ENCODE measurements at places on chromosomes 12 and 14.

DNA sequence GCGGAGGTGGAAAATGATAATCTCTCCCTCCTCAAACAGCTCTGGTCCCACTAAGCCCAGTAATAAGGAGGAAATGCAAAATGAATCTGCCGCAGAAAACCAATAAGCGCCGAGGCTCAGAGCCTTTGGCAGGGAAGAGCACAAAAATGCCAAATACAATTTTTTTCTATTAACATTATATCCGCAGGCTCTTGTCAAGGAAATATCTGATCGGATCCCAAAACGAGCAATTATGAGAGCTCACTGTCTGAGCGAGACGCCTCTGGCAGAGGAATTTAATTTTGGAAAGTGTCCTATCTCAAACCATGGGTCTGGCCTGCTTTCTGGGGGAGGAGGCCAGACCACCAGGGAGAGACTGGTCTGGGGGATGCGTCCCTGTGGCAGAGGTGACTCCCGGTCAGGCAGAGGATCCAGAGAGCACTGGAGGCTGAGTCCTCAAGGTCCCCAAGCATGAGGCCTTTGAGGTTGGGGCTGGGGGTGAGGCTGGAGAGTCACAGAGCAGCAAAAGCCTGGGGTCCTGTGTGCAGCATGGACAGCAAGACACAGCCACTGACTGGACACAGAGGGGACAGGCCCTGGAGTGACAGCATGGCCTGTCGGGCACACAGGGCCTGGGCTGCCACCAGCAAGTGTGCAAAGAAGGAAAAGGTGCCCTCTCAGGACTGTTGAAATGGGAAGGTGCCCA is 342.8 kb upstream of the SFSWAP start:
- no peak for DNase-seq

GRCh38 chr14:105617201-105617777 is 90.9 kb downstream of the TMEM121 start:
- no peak for DNase-seq

- DNase-seq: no peak
Observed at GRCh38 chr14:91464615-91465205, 45.4 kb downstream of the PPP4R3A start.

- no peak for DNase-seq
Observed at GRCh38 chr14:102738373-102739189, 38.7 kb upstream of the TRAF3 start.

- no peak for DNase-seq
Observed at GRCh38 chr12:16607906-16608775, 2.2 kb upstream of the LMO3 start.

DNA sequence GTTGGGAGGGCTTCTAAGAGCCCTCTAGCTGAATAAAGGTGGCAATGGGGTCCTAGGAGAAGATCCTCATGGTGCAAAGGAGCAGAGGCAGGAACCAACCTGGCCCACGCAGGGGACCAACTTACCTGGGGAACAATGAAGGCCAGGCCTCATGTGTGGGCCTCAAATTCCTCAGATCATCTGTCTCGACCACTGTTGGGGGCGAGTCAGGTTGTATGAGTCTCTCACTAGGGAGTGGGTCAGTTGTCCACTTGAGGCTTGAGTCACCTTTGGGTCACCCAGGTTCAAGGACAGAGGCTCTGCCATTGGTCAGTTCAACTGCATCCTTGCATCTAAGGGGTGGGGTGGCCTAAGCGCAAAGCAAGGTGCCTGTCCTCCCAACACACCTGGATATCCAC is 43.7 kb upstream of the BDKRB2 start:
- no peak for DNase-seq

DNA sequence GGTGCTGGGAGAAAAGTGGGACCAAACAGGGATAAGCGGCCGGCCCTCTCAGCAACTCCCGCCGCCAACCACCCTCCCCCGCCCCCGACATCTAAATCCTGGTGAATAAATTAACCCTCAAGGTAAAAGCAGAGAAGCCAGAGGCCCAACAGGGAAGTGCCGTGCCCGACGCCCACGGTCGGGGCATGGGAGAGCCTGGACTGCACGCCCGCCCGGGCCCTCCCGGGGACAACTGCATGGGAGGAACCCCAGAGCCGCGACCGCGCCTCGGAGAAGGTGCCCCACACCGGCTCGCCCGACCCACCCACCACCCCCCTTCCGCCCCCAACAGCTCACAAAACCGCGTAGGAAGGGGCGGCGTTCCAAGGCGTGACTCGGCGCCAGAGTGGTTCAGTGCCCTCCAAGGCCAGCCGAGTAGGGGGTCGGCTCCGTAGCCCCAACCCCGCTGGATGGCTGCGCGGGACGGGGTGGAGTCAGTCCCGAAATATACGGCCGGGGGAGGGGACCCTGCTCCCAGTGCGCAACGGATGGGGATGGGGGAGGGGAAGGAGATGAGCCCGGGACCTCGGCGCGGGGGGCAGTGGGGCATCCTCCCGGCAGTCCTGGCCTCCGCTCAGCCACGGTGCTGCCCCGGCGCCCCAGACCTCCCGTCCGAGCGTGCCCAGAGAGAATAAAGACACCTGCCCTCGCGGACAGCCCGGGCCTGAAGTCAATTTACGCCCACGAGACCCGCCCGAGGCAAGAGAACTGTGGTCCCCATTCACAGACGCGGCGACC is 732 bp downstream of the SLC25A29 start:
- no peak for DNase-seq

GRCh38 chr12:32893043-32893442 is 3.5 kb downstream of the PKP2 start:
- no peak for DNase-seq

GRCh38 chr12:39359645-39360044 is 83.3 kb downstream of the KIF21A start:
- DNase-seq: no peak

DNA sequence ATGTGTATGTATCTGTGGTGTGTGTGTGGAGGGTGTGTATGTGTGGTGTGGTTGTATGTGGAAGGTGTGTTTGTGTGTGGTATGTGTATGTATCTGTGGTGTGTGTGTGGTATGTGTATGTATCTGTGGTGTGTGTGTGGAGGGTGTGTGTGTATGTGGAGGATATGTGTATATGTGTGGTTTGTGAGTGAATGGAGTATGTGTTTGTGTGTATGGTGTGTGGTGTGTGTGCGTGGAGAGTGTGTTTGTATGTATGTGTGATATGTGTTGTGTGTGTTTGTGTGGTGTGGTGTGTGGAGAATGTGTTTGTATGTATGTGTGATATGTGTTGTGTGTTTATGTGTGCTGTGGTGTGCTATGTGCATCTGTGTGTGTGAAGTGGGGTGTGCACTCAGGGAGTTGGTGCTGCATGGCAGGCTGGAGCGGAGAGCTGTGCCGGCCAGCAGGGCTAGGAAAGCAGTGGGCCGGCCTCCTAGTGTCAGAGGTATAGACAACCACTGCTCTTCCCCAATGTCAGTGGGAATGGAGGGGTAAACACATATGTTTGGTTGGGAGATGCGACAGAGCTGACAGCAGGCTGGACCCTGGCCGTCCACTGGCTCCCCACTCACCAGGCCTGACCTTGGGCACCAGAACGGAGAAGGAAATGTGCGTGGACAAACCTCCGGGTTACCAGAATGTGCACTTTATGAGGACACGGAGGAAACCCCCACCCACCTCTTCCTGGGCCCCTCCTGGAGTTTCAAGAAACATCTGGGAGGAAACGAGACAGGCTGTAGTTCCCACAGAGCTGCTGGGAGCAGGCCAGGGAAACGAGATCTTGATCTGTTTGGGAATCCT is 60.7 kb downstream of the CLMN start:
- DNase-seq: no peak

- no peak for DNase-seq
Observed at GRCh38 chr12:43029971-43030370, 440.4 kb upstream of the PRICKLE1 start.

DNA sequence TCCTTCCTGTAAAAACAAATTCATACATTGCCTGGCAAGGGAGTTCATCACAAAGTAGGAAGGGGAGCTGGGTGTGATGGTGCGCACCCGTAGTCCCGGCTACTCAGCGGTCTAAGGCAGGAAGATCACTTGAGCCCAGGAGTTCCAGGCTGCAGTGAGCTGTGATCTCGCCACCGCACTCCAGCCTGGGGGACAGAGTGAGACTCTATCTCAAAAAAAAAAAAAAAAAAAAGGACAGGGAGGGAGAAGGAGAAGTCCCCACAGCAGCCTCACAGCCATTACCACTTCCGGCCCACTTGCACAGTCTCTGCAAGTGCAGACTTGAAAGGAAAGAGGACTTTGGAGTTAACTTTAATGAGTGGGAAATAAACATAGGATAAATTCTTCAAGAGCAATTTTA is 121.0 kb downstream of the FBXL14 start:
- no peak for DNase-seq

DNA sequence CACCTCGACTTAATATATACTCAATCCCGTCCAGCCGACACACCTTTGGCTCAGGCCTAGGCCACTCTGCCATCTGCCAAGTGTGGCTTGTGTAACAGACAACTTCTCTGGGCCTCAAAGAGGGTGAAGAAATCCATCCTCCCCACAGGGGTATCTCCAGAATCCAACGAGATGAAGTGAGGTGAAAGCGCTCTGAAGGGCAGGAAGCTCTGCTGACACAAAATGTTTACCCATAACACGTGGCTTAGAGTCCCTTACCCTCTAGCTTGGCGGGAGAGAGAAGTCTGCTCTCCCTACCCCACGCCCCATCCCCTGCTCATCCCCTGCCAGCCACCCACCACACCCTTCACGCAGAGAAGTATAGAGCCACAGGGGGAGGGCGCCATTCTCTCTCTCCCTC is 13.0 kb downstream of the ZBTB39 start:
- DNase-seq: no peak

GRCh38 chr14:65187421-65188049 is 85.2 kb upstream of the MAX start:
- DNase-seq: no peak

DNA sequence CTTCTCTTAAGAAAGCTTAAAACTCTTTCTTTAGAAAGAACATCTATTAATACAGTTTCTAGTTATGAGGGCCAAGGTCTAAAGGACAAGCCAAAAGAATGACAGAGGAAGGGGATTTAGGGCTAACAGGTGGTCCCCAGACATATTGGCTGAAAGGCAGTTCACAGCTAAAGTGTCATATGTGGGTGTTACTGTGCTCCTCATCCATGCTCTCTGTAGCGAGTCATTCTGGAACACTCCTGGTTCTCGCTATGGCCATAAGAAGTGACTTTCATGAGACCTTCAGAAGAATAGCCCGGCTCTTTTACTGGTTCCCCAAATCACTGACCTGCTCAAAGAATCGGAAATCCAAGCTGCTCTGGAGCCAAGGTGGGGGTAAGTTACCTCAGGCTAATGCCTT is 55.0 kb downstream of the TBK1 start:
- no peak for DNase-seq

DNA sequence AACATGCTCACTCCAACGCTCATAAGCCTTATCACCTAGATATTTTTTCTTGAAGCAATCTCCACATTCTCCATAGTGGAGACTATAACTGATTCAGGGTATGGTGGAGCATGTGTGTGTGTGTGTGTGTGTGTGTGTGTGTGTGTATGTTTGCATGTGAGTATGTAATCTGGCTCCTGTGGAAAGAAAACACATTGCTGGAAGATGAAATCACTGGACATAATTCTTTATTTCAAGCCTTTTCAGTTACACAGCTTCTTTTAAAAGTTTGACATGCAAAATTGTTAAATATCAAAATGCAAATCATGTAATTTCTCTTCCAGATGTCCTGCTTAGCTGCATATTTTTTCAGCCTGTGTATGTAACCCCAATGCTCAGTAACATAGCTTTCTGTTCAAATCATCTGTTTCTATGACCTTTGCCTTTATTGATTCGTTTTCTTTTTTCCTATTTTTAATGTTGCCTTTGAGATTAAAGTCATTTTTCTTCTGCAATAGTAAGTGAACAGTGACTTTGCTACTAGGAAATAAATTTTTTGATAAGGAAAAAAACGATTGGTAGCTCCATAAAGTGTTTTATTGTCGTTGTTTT is 80.5 kb upstream of the BTG1 start:
- no peak for DNase-seq

- DNase-seq: no peak
Observed at GRCh38 chr14:36238666-36239363, 62.3 kb upstream of the PTCSC3 start.

DNA sequence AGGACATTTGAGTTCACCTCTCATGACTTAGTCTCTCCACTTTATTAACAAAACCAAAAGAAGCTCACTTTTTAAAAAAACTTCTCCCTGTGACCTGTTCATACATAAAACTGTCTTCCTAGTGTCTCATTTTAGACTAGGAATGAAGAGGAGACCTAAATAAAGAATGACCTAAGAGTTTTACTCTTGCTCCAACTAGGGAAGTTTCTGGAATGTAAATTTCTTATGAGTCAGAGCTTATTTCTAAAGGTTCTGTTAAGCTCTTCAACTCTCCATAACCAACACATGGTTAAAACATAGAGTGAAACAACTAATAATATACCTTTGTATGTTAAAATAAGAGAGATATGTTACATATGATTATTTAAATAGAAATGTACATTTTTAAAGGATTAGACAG is 369.8 kb downstream of the EMP1 start:
- no peak for DNase-seq

GRCh38 chr14:55350461-55350860 is 61.2 kb downstream of the ATG14 start:
- no peak for DNase-seq

DNA sequence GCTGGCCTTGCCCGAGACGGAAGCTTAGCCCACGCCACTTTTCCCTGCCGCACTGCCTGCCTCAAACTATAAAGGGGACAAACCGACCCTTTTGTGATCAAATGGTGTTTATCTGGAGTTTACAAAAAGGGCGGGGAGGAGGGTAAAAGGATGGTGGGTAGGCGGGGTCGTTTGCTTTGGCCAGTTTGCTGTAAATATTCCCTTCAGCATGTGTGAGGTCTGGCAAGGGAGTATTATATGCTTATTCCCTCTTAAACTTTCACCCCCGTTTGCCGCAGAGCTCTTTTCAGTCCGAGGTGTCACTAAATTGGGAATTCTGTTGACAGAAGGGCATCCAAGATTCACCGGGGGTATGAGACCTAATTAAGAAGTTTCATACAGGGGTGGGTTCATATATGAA is 3.8 kb upstream of the TBX3 start:
- DNase-seq: no peak

Data from tibial nerve (tissue), 4 donors.